ENCODE measurements at places on chromosomes 5 and 9.

DNA sequence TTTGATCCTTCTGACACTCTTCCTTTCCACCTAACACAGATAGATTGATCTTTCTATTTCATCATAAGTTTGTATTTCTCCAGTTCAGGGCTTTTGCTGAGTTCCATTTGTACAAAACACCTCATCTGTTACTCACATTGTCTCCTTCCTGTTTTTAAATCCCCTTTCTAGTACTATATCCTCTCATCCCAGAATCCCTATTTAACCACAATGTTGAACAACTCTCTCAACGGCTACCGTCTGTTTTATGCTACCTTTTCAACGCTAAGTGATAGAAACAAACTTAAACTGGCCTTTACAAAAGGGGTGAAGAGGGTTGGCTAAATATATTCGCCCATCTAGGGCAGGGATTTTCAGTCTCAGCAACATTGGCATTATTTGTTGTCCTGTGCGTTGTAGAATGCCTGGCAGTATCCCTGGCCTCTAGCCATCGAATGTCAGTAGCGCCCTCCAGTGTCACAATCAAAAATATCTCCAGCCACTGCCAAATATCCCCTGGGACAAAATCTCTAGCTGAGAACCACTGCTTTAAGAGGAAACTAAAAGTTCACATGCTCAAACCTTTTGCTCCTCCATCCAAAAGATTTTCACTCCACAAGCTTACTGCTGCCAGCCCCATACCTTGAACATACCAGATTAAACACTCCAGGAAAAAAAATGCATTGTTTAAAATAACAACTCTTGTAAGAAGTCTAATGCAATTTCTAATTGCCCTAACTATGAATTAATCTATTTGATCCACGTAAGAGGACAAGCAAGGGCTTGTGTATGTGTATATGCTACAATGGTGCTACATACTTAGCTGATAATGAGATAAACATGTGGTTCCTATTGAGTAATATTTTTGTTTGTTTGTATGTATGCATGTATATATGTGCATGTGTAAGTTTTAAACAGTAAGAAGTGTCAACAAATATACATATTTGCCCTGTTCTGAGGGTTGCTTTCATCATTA is 344.0 kb downstream of the PTPRD start:
- peak; percentile 19 for DNase-seq

DNA sequence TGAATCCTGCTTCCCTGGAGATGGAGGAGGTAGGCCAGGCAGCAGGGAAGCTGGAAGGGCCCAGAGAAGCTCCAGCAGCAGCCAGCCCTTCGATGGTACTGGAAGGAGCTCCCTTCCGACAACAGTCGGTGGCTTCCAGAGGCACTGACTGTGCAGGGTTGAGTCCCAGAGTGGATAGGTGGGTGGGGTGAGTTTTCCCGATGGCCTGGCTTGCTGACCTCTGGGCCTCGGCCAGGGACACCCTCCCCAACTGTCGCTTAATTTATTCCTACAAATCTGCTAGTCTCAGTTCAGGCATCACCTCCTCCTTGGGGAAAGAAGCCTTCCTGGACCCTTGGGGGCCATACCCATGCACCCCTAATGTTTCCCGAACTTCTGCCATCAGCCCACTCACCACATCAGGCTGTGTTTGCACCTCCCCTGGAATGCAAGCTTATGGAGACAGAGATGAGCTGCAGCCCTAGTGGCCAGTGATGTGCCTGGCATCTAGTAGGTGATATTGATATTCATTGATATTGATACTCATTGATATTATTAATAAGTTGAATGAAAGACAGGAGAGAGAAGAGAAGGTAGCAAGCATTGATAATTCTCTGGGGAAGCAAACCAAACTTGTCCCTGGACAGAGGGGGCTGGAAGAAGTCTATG is 104.6 kb upstream of the BOD1 start:
- no peak for DNase-seq

DNA sequence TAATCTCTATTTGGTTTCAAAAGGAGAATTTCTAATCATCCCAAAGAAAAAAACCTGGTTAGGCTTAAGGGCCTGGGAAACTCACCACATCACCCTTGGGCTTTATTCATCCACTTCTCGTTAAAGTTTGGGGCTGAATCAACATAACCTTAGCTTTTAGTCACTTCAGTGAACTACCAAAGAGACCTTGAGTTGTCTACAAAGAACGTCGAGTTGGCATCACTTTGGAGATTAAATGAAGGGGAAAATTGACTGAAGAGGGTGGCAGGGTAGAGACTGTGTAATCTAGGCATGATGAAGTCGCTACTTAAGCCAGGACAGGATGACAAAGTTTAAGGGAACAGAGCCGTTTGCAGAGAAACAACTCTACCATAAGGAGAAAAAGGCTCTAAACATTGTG is 341.4 kb downstream of the RAB3C start:
- no peak for DNase-seq

- no peak for DNase-seq
Observed at GRCh38 chr9:16387382-16387781, 483.1 kb downstream of the BNC2 start.

DNA sequence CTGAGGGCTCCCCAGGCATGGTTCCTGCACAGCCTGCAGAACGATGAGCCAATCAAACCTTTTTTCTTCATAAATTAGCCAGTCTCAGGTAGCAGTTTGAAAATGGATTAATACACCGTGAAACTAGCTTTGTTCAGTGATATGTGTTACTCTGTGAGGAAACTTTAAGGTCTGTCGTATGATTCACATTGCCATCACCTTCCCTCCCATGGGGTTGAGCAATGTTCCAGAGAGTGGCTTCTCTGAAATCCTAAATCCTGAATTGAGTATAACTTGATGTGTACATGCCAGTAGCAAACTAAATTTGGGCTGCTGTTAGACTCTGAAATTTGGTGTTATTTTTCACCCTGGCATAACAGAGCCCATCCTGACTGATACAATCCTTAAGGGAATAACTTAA is 866.4 kb upstream of the C9orf72 start:
- DNase-seq, result no peak

GRCh38 chr5:103402851-103403250 is 144.3 kb downstream of the MACIR start:
- DNase-seq, result no peak

GRCh38 chr5:139524446-139524845 is 36.7 kb upstream of the UBE2D2 start:
- DNase-seq, result no peak

GRCh38 chr5:42587096-42587723 is 164.0 kb downstream of the GHR start:
- DNase-seq, result no peak

GRCh38 chr5:55720188-55720703 is 8.1 kb upstream of the SLC38A9 start:
- DNase-seq, result no peak

GRCh38 chr9:121199921-121200320 is 1.7 kb downstream of the RAB14 start:
- peak; percentile 30 for DNase-seq

GRCh38 chr5:67246108-67246507 is 49.5 kb upstream of the CD180 start:
- DNase-seq, result peak; percentile 77

DNA sequence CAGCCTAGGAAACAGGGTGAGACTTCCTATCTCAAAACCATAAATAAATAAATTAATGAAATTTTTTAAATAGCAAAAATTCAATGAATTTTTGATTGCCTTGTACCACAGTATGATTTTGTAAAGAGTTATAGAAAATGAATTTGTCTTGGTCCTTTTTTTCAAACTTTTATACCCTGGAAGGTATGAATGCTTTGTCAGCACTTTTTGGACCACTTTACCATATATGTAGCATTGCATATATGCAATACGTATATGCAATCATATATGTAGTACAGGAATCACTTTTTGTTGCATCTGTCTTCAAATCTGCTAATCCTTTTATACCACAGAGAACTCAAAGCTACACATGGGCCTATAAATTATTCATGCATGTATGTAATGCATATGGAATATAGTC is 9.2 kb upstream of the SMIM15 start:
- DNase-seq, result no peak

GRCh38 chr9:108787690-108788048 is 68.1 kb downstream of the ACTL7B start:
- no peak for DNase-seq
